ENCODE measurements at places on chromosomes 12 and 14. TPM values are rescaled to one million over a fixed set of nuclear protein-coding genes. Genes with fewer than 3 reads are reported as not detected.

Gene TNS2
- total RNA-seq, result 75.5 TPM

Gene ZC2HC1C
- total RNA-seq, result 7.8 TPM

Gene KRT80
- total RNA-seq, result 11.9 TPM

Gene IL26
- total RNA-seq, result not detected

Gene C14orf119
- 3.6 TPM for total RNA-seq

Gene RTN1
- total RNA-seq, result 8.6 TPM

Gene PRB2
- not detected for total RNA-seq

Gene SERPINA3
- 1,783 TPM for total RNA-seq

Gene MGP
- 162 TPM for total RNA-seq

Gene COL2A1
- total RNA-seq, result not detected

Gene ZNF385A
- 7.3 TPM for total RNA-seq

Gene TMTC1
- total RNA-seq, result 15.6 TPM

Gene AQP6
- total RNA-seq, result not detected

Gene GPD1
- 232 TPM for total RNA-seq

Gene SLC4A8
- 2.3 TPM for total RNA-seq

Gene SYNDIG1L
- total RNA-seq, result 0.52 TPM

Gene ETNK1
- 23.9 TPM for total RNA-seq

Gene CLEC4E
- 2.6 TPM for total RNA-seq

Gene TRHDE
- 10.9 TPM for total RNA-seq

Gene FERMT2
- total RNA-seq, result 42.2 TPM

Gene ACOT4
- total RNA-seq, result 3.1 TPM

Gene MUCL1
- total RNA-seq, result not detected

Gene SIX6
- total RNA-seq, result not detected

Gene PFKM
- 14.3 TPM for total RNA-seq

Gene GPRC5D
- total RNA-seq, result not detected

Gene SOX5
- total RNA-seq, result 3.0 TPM

Gene PLEKHG7
- total RNA-seq, result 1.6 TPM

Gene OTOGL
- 0.26 TPM for total RNA-seq

Gene HHIPL1
- total RNA-seq, result 0.26 TPM

Gene C12orf50
- not detected for total RNA-seq

Gene NFATC4
- total RNA-seq, result 19.8 TPM

Measured in body of pancreas (tissue), 4 donors.